ENCODE measurements at places on chromosomes 16 and 17. TPM values are rescaled to one million over a fixed set of nuclear protein-coding genes. Genes with fewer than 3 reads are reported as not detected.

- peak; percentile 82 for DNase-seq
Measured at GRCh38 chr17:49576088-49576916, 631 bp downstream of the NXPH3 start.

GRCh38 chr17:55275894-55276804 is 11.4 kb downstream of the HLF start:
- peak; percentile 13 for DNase-seq

Gene FAM20A
- total RNA-seq = 1.6 TPM

- DNase-seq = no peak
Measured at GRCh38 chr17:31695456-31696090, 163.5 kb downstream of the COPRS start.

Gene CNP
- total RNA-seq = 47.8 TPM

Gene PIK3R5
- total RNA-seq = 9.4 TPM

- peak; percentile 66 for DNase-seq
Measured at GRCh38 chr16:88455610-88456355, 2.7 kb downstream of the ZFPM1 start.

- DNase-seq = no peak
Measured at GRCh38 chr17:46122486-46122871, 70.8 kb downstream of the KANSL1 start.

- DNase-seq = no peak
Measured at GRCh38 chr17:81578038-81578441, 25.9 kb upstream of the FAAP100 start.

- no peak for DNase-seq
Measured at GRCh38 chr17:28841901-28842281, 699 bp downstream of the FAM222B start.

DNA sequence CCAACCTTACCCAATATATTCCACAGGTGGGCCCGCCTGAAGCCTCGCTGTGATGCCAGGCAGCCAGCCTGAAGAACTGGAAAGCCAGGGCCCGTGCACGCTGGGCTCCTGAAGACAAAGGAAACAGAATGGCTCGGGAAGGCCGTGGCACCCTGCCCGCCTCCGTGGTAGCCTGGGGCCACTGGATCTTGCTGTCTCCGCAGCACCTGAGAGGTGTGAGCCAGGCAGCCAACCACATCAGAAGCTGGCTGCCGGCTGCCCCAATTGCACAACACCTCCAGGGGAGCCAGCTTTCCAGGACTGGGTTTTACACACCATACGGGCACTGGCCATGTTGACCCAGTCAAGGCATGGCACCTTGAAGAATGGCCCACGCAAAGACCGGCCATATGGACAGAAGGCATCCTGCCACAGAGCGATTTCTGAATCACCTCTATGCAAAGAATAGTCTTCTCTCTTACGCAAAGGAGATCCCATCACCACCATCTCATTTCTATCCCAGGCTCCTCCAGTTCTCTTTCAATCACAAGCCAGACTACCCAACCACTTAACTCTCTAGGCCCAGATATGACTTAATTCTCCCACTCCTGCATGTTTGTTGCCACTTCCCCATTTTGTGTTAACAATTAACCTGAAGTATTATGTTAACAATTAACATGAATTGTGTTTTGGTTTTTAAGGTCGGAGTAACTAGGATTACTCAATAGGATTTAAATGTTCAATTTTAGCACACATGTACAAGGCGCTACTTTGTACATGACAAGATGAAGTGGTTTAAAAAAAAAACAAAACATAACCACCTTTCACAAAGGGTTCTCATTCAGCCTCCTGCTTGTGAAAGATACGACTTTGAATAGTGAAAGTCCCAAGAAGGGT is 32.1 kb downstream of the ZFHX3 start:
- DNase-seq = no peak

DNA sequence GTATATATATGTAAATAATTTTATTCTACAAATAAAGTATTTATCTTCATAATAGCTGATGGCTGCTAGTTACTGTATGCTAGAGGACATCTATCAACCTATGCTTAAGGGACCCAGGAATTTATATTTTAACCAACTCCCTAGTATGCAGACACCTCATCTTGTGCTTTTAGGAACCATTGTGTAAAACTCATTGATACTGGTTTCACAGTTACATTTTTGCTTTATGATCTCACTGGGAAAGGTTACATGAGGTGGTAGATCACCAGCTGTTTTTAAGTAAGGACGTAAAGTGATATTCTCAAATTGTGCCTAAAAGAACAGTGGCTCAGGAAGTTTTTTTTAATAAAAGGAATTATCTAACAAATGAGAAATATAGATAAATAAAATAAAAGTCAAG is 56.4 kb downstream of the VMP1 start:
- DNase-seq = no peak

GRCh38 chr17:28725166-28725659 is 820 bp downstream of the TLCD1 start:
- peak; percentile 34 for DNase-seq

- DNase-seq = no peak
Measured at GRCh38 chr17:79478051-79478461, 132.8 kb downstream of the RBFOX3 start.

Gene IRX3
- total RNA-seq = 1.7 TPM

DNA sequence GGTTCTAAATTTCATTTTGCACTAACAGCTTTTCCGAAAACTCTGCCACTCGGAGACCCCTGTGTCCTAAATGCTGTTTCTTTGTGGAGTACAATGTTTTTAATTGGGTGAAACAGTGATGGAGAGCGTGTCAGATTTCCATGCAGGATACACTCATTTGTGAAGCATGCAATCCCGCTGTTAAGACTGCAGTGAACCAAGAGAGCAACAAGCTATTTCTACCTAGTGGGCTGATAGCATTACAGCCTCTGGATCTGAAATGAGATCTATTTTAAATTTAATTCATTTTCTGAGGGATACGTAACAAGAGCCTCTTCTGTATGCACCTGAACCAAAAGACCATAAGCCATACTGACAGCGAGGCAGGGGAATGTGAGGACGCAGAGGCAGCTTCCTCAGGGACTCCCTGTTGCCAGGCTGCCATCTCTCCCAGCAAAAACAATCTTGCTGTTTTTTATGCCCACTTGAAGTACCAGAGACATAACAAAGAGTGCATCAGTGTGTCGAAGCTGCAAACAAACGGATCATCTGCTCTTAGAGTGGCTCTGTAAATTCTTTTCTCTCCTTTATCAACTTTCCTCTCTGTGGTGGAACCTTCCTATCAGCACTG is 199.9 kb upstream of the COX10 start:
- no peak for DNase-seq

DNA sequence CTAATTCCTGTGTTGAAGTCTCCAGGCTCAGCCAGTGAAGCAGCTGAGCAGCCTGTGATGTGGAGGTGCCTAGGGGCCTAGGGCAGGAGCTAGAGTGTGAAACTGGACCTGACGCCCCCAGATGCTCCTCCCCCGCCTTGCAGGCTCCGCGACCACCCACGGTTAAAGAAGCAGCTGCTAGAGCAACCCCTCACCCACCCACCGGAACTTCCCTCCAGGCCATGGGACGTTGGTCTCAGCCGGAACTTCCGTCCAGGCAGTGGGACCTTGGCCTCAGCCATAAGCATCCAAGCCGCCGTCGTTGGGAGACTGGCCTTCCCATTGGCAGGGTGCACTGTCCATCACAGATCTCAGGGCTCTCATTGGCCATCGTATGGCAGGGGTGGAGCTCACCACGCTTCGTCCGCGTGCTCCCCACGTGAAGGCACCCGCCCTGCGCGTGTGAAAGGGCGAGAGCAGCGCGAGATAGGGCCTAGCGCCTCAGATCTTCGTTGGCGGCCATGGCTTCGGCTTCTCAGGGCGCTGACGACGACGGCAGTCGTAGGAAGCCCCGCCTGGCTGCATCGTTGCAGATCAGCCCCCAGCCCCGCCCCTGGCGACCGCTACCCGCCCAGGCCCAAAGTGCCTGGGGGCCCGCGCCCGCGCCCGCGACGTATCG is at the start of gene ADAD2:
ADAD2 (plus strand) TSS at position 427 of the 658 bp plus-strand sequence; CDS start at position 501, 74 bp downstream.
- peak; percentile 84 for DNase-seq

Gene TMEM114
- total RNA-seq = 0.52 TPM

DNA sequence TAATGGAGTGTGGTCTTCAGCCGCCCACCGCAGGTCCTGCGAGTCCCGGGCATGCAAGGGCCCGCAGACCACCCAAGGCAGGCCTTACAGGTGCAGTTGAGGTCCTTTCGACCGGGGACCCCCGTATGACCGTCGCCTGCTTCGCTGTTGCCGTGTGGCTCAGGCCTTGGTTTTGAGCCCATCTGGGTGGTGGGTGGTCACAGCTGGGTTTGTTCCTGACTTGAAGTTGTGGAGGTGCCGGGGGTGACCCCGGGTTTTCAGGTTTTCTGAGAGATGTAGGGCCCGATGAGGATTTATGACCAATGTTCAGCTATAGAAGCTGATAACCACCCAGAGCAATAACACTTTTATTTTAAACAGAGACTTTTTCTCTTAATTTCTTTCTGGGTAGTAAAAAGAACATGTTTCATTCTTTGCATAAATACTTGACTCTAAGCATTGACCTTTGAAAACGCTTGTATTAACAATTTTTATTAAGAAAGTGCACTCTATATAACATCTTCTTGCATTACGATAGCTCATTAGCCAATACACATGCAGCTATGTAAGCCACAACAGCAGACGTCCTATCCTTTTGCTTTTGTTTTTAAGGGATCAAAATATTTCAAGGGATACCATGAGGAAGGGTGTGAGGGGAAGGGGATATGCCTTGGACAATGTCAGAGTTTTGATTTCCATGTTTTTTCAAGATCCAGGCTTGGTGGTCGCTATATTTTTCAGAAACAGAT is 1.9 kb downstream of the FOXL1 start:
- no peak for DNase-seq

- DNase-seq = peak; percentile 24
Measured at GRCh38 chr17:67442787-67443624, 65.9 kb downstream of the PITPNC1 start.

- no peak for DNase-seq
Measured at GRCh38 chr16:79283578-79283977, 317.0 kb downstream of the MAF start.

Gene LRRC46
- 0.35 TPM for total RNA-seq

GRCh38 chr17:12231355-12231682 is 210.6 kb downstream of the MAP2K4 start:
- DNase-seq = no peak

Gene TNRC6C
- total RNA-seq = 16.2 TPM

GRCh38 chr17:27620721-27621120 is 10.3 kb upstream of the LGALS9 start:
- DNase-seq = no peak

DNA sequence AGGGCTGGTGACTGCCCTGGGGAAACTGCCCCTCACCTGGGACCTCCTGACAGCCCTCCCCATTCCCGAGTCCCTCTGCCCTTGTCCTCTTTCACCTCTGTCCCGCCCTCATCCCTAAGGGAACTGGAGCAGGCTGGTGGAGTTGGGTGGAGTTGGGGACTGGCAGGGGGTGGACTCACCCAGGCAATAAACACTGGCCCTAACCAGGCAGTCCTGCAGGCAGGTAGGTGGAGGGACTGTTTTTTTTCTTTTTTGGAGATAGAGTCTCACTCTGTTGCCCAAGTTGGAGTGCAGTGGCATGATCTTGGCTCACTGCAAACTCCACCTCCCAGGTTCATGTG is 11.7 kb downstream of the GCGR start:
- DNase-seq = no peak

Gene MYH11
- total RNA-seq = 1.0 TPM
